Right forelimb (tissue), 1 donor: ENCODE measurements at places on chromosomes 5 and 9.

DNA sequence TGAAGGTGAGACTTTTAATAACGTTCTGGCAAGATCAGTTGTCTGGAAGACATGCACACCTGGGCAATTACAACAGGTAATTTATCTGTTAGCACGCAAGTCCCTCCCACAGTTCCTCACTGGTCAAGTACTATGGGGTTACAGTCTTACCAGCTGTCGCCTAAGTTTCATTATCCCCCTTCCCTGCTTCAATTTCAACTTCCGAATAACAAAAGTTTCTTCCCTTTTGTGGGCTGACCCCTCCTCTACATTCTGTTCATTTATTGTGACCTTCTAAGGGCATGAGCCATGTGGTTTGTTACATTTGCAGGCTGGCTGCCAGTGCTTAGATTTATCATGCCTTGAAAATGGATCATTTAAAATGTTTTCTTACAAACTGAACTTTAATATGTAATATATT lies 16.5 kb downstream of the GAPT start:
- DNase-seq, result no peak

- no peak for DNase-seq
Measured at GRCh38 chr5:96687080-96687479, 24.9 kb downstream of the CAST start.

DNA sequence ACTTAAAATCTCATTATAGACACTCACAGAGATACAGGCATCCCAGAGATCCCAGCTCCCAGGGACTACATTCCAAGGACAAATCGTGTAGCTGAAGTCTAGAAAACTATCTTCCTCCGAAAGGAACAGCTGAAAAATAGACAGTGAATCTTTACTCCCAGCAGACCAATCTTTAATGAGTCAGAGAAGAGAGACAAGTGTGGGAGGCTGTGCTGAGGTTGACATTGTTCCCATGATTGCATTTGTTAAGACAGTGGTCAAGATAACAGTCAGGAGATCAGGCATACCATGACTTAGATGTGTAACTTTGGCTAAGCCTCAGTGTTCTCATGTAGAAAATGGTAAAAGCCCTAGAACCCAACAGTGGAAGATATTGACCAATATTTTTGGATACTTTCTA lies 120.7 kb downstream of the PAPPA start:
- no peak for DNase-seq

GRCh38 chr5:118301696-118302095 lies 686.7 kb downstream of the DTWD2 start:
- no peak for DNase-seq

- no peak for DNase-seq
Measured at GRCh38 chr5:108181975-108182374, 199.9 kb downstream of the FBXL17 start.

DNA sequence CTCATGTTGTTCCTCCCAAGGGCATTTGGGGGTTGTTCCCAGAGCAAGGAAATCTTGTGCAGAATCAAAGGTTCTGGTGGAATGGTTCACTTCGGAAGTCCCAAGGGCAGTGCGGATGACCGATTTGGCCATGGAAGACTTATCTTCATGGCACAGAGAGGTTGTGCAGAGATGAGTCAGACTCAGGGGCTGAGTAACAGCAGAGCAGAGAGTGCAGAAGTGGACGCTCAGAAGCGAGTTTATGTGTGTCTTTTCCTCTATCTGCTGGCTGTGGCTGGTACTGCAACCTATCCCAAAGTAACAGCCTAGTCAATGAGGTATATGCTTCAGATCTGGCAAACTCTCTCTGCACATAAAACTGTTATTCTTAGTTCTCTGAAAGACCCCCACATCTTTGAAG lies 118.1 kb downstream of the DPYSL3 start:
- DNase-seq, result no peak

DNA sequence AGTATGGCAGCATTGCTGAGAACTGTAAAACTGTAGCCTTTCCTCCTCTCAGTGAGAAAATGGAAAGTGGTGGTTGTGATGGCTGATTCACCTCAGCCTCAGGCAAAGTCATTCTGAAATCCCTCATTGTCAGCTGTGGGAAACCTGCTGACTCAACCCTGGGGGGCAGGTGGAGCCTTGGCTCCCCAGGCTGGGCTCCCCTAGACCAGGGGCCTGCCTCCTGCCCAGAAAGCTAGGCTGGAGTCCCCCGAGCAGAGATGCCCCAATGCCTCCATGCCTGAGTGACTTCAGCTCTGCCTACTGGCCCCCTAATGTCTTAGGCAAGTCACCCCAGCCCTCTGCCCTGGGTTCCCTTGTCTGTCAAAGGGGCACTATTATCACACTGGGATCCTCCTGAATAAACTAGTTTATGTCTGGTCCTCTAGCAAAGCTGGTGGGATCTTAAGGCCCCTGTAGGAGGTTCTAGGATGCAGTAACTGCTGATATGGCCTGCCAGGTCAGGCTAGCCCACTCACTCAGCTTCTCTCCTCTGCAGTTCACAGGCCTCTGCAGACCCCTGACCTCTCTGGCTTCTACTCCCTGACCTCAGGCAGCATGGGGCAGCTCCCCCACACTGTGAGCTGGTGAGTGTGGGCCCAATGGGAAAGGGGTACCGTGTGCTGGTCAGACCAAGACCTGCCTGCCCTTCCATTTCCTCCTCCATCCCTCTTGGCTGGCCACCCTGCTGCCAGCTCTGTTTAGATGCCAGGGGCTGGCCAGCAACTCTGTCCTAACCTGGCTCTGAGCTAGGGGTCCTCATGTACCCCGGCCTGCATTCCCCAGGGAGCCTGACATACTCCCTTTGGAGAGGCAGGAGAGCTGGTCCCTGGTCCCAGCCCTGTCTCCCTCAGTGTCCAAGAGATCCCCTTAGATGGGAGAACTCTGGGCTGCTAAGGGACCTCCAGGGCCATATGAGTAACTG lies 24.2 kb downstream of the TCF7 start:
- DNase-seq, result peak; percentile 35

- peak; percentile 74 for DNase-seq
Measured at GRCh38 chr5:89457411-89458331, 574.7 kb upstream of the MEF2C start.

DNA sequence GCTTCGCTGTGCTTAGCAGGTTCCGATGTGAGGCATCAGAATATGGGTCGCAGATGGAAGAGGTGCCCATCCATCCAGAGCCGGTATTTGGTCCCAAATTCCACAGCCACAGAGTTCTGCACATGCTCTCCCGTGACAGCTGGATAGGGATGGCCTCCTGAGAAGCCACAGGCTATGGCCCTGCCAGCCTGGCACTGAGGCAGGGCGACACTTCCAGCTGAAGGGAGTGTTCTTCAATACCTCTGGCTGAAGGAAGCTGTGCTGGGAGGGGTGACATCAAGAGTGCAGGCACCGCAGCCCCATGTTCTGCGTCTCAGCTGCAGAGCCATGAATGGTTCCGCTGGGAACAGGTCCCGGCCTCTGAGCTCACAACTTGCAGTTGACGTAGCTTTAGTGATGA lies 83.4 kb upstream of the SIMC1 start:
- no peak for DNase-seq

DNA sequence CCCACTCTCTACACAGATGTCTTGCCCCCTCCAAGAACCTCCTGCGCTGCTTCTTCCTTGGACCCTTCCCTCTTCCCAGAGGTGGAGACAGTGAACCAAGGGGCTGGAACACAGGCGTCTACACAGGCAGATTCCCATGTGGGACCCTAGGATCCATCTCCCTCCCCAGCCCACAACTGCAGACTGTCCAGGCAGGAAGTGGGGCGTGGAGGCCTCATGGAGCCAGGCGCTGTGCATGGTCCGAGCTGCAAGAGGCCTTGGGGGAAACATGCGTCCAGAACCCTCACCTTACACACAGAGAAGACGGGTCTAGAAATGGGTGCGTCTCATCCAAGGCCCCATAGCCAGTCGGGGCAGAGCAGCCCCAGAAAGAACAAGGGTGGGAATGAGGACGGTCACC lies 117.5 kb downstream of the VAV2 start:
- DNase-seq, result no peak

DNA sequence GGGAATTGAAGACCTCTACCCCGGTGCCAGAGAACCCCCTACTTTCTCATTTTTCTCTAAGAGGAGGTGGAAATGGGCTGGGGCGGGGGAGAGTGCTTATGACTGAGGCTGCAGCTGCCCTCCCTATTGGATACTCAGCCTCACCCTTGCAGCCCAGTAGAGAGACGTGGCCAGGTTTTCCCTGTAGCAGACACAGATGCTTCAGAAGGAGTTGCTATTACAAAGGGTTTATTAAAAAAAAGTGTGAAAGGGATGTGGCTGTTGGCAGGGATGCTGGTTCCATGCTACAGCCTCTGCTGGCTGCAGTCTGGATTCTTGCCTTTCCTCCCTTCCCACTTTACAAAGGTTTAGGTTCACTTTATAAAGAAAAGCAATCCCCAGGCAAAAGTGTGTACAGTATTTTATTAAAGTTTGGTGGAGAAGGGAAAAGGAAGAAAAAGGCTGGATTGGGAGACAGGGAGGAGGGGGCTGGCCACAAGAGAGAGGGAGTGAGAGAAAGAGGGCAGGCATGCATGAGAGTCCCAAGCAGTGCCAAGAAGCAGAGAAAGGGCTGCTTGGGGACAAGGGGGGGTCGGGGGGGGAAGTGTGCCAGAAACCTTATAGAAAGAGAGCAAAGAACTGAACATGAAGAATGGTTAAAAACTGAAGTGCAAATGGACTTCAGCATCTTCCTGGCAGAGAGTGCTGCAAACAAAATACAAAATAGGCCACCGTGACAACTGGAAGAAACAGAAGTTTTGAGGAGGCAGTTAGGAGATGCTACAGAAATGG lies 29.5 kb upstream of the NFIB start:
- DNase-seq, result peak; percentile 65

DNA sequence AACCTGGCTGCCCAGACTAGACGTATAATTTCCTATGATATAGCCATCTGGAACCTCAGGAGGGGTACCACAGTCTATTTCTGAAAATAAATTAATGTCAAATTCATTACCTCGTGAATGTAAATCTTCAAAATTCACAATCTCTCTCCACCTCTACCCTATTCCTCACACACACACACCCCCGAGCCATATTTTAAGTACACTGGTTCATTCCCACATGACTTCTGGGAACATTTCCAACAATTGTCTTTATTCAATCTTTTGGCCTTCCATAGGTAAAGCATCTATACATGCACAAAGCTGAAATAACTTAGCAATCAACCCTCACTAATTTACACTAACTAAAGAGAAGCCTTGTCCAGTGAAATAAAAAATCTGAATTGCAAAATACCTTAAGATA lies 32.7 kb downstream of the SUSD1 start:
- DNase-seq, result no peak

GRCh38 chr5:103862398-103862797 lies 299.8 kb upstream of the NUDT12 start:
- DNase-seq, result no peak

DNA sequence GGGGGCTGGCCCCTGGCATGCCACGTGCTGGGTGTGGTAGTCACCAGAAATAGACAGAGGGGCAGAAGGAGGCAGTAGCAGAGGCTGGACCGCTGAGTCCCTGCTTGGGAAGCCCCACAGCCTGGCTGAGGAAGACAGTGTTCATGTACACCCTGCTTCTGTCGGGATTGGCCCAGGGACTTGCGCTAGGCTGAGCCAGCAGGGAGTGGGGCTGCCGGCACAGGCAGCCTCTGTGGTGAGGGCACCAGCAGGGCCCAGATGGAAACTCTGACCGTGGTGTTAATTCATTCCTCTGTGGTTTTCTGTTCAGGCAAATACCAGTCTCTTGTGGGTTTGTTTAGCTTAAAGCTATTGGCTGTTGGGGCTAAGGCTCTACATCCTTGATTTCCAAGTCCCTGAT lies 108.6 kb upstream of the RAD23B start:
- no peak for DNase-seq

- DNase-seq, result peak; percentile 39
Measured at GRCh38 chr5:179890751-179891682, 16.7 kb downstream of the TBC1D9B start.

- DNase-seq, result no peak
Measured at GRCh38 chr9:123239726-123240125, 28.7 kb downstream of the STRBP start.

GRCh38 chr9:24464319-24464951 lies 81.3 kb downstream of the IZUMO3 start:
- DNase-seq, result no peak

GRCh38 chr5:40452874-40453624 lies 226.7 kb upstream of the PTGER4 start:
- DNase-seq, result no peak

DNA sequence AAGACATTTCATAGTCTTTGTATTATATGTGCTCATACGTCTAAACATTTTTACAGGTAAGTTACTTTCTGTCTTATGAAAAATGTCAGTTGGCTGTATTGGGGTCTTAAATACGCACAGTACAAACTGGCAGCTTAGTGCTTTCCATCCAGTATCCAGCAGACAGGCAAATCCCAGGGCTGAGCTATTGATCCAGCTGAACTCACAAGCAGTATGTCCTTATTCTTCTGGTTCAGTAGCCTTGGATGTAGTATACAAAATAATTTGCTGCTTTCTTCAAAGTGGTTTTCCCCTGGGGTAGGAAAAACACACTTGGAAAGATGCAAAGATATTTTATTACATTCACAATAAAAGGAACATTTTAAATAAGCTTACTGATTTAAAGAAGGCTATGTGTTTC lies 617.2 kb downstream of the NR2F1-AS1 start:
- no peak for DNase-seq

- no peak for DNase-seq
Measured at GRCh38 chr9:30060976-30061375, 2323.5 kb upstream of the ACO1 start.

- no peak for DNase-seq
Measured at GRCh38 chr9:33823801-33824200, 6.8 kb downstream of the UBE2R2 start.

DNA sequence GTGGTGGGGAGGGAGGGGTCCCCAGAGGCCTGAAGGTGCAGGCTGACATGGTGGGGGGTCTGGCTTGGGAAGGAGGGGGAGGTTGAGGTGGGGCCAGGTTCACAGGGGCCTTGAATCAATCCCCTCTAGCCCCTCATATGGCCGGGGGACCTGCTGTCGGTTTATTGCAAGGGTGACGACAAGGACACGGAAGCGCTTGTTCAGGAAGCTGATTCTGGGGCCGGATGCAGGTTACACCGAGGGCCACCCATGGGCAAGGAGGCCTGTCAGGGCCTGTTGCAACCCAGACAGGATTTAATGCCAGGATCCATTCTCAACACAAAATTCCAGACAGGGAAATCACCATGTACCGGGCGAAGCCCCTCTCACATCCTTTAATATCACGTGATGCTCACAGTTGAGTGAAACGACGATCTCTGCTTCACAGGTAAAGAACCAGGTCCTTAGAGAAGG lies 41.6 kb upstream of the SYNPO start:
- DNase-seq, result no peak

GRCh38 chr9:134971696-134972095 lies 54.0 kb upstream of the FCN1 start:
- DNase-seq, result peak; percentile 18

GRCh38 chr5:18433336-18433735 lies 799.1 kb downstream of the TAF11L14 start:
- no peak for DNase-seq

- DNase-seq, result no peak
Measured at GRCh38 chr9:120221844-120222243, 358.1 kb downstream of the CDK5RAP2 start.

DNA sequence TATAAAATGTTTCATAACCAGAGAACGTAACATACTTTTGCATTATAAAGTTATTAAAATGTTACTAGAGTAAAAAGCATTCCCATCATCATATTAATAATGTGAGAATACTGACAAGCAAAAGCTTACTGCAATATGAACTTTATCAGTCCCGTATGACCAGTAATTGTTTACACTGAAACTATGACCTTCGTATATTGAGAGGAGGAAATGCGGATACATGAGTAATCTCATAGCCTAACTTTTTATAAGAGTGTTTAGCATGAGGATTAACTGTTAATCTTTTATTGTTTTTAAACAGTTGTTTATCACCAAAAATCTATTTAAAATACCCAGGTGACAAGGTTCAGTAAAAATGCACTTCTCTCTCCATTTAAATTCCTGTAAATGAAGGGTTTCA lies 272.4 kb downstream of the SLF1 start:
- DNase-seq, result no peak
